ENCODE measurements at places on chromosomes 3 and 15. TPM values are rescaled to one million over a fixed set of nuclear protein-coding genes. Genes with fewer than 3 reads are reported as not detected.

The CLDN1 gene
- 37.8 TPM for total RNA-seq

The MFSD1 gene
- total RNA-seq = 17.8 TPM

The UBXN7 gene
- total RNA-seq = 102 TPM

The MORC1 gene
- total RNA-seq = not detected

The SH2D7 gene
- total RNA-seq = not detected

The CASR gene
- 2.5 TPM for total RNA-seq

The RTP4 gene
- total RNA-seq = not detected

The SUSD5 gene
- total RNA-seq = 1.1 TPM

The BFSP2 gene
- total RNA-seq = not detected

The FBXL2 gene
- total RNA-seq = 20.0 TPM

The TMEM158 gene
- total RNA-seq = 3.8 TPM

The GNAT1 gene
- total RNA-seq = 0.91 TPM

The CCDC54 gene
- total RNA-seq = not detected

The SIDT1 gene
- not detected for total RNA-seq

The MEX3B gene
- 22.4 TPM for total RNA-seq

The CNTN3 gene
- 12.7 TPM for total RNA-seq

The ADGRG7 gene
- 1.4 TPM for total RNA-seq

GRCh38 chr3:102189956-102190723 is 244.7 kb upstream of the ZPLD1 start:
- peaks cover 12% of the 10 kb centered on the region for H3K4me1 ChIP-seq
- no peak for DNase-seq

GRCh38 chr15:57866149-57866736 is 159.7 kb downstream of the POLR2M start:
- peaks cover 5% of the 10 kb centered on the region for H3K4me1 ChIP-seq
- peak; percentile 29 for DNase-seq

- H3K27me3 ChIP-seq = no peaks in the 10 kb centered on the region
- DNase-seq = no peak
- H3K27ac ChIP-seq = peak overlapping the region; percentile 80
- H3K36me3 ChIP-seq = peaks cover 15% of the 10 kb centered on the region
- H3K4me1 ChIP-seq = peaks cover 72% of the 10 kb centered on the region
These were observed 38.9 kb downstream of the FNDC3B start for GRCh38 chr3:172078244-172078643.

- no peak for DNase-seq
- peak overlapping the region; percentile 85 for H3K4me3 ChIP-seq
- H3K27me3 ChIP-seq = no peaks in the 10 kb centered on the region
- H3K27ac ChIP-seq = peak overlapping the region; percentile 98
- H3K4me1 ChIP-seq = peaks cover 37% of the 10 kb centered on the region
These were observed 1.8 kb downstream of the STAG1 start for GRCh38 chr3:136750209-136750896.

DNA sequence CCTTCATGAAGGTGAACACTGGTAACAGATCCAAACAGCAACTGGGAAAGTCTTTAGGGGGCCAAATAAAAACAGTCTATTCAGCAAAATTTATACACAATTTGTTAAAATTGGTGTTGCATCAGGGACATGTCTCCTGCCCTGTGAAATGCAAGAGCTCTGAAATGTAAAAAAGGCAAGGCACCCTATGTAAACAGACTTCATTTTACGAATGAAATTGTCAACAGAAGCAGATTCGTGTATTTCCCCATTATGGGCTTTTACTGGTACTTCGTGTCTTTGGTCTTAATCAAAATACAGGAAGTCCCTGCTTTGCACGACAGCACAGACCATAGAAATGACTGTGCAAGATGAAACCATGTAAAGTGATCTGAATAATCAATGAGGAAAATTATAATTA is 127.3 kb upstream of the THBS1 start:
- H3K27ac ChIP-seq = no peak overlapping the region
- no peaks in the 10 kb centered on the region for H3K27me3 ChIP-seq
- DNase-seq = no peak
- H3K36me3 ChIP-seq = no peaks in the 10 kb centered on the region

DNA sequence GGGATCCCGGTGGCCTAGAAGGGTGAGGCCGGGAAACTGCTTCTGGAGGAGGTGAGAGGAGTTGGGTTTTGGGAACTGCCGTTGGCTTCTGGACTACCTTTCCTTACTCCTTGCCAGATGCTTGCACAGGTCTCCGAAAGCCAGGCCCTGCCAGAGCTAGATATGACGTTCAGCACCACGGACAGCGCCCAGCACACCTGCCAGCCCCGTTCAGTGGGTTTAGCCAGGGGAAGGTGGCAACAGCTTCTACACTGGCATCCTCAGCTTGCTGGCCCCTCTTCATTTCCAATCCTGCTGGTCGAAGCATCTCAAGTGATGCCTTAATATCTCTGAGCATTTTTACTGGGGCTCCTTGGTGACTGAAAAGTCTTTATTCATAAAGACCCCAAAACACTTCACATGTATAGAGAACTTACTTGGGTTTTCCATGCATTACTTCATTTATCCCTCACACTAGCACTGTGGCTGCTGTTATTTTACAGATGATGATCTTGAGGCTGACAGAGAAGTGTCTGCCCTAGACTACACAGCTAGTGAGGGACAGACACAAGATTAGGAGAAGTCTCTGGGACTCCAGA is 21.9 kb downstream of the HCN4 start:
- H3K36me3 ChIP-seq = peaks cover 11% of the 10 kb centered on the region
- H3K4me3 ChIP-seq = no peak overlapping the region
- peak; percentile 81 for DNase-seq
- H3K4me1 ChIP-seq = no peaks in the 10 kb centered on the region
- H3K27me3 ChIP-seq = no peaks in the 10 kb centered on the region

DNA sequence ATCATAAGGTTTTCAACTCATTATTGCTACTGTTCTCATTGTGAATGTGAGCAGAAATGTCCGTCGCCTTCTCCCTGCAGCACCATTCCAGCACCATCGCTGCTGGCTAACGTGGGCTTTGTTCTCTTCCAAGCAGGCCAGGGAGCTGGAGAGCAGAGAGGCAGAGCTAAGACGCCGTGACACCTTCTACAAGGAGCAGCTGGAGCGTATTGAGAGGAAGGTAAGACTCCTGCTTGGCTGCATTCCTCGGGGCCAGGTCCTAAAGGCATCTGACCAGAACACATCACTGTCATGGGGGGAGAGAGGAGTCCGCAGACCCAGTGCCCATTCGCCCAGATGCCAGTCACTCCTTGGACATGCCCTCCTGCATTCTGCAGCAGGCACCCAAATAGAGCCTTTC is 130.4 kb upstream of the PLXNA1 start:
- H3K27ac ChIP-seq = no peak overlapping the region
- H3K4me3 ChIP-seq = no peak overlapping the region
- H3K4me1 ChIP-seq = peaks cover 33% of the 10 kb centered on the region
- no peak for DNase-seq
- H3K36me3 ChIP-seq = peaks cover 2% of the 10 kb centered on the region
- H3K27me3 ChIP-seq = no peaks in the 10 kb centered on the region

GRCh38 chr3:12138044-12138443 is 20.7 kb downstream of the TIMP4 start:
- no peak overlapping the region for H3K4me3 ChIP-seq
- H3K36me3 ChIP-seq = no peaks in the 10 kb centered on the region
- H3K27ac ChIP-seq = no peak overlapping the region
- H3K27me3 ChIP-seq = no peaks in the 10 kb centered on the region
- peaks cover 2% of the 10 kb centered on the region for H3K4me1 ChIP-seq

DNA sequence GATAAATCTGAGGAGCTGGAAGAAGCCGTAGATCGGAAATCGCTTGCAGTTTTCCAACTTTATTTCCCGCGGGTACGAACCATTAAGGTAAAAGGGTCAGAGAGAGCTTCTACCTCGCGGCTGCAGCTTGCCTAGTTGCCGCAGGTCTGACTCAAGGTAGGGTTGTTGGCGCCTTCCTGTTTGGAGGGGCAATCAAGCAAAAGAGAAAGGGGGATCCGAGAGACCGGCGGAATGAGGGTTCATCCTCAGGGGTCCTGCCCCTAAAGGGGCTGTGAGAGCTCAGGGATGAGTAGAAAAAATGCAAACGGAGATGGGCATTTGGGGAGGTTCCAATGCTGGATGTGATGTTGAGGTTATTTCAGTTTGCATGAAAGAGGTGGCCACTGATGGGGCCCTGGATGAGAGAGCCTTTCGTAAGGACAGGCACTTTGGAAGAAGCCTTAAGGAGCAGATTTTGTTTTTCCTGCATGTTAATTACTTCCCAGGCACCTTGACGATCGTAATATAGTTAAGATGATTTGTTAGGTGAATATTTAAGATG is 265.4 kb downstream of the CGGBP1 start:
- peaks cover 5% of the 10 kb centered on the region for H3K4me1 ChIP-seq
- H3K27ac ChIP-seq = no peak overlapping the region
- H3K4me3 ChIP-seq = peak overlapping the region; percentile 74

DNA sequence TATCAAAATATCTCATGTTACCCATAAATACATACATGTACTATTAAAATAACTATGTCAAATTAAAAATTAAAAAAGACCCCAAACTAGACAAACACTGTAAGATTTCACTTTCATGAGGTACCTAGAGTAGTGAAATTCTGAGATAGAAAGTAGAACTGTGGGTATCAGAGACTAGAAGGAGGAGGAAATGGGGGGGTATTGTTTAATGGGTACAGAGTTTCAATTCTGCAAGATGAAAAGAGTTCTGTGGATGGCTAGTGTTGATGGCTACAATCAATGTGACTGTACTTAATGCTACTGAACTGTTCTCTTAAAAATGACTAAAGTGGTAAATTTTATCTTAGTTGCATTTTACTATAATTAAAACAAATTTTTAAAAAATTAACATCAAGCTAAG is 36.6 kb downstream of the RFX7 start:
- H3K27me3 ChIP-seq = no peaks in the 10 kb centered on the region
- no peak overlapping the region for H3K4me3 ChIP-seq
- no peak overlapping the region for H3K27ac ChIP-seq
- no peak for DNase-seq
- H3K4me1 ChIP-seq = peaks cover 11% of the 10 kb centered on the region

GRCh38 chr15:94610069-94610468 is 378.7 kb downstream of the MCTP2 start:
- H3K27me3 ChIP-seq = peaks cover 16% of the 10 kb centered on the region
- no peaks in the 10 kb centered on the region for H3K4me1 ChIP-seq
- H3K4me3 ChIP-seq = no peak overlapping the region
- no peak for DNase-seq
- no peak overlapping the region for H3K27ac ChIP-seq
- no peaks in the 10 kb centered on the region for H3K36me3 ChIP-seq

- no peaks in the 10 kb centered on the region for H3K36me3 ChIP-seq
- peaks cover 13% of the 10 kb centered on the region for H3K4me1 ChIP-seq
- H3K4me3 ChIP-seq = no peak overlapping the region
- DNase-seq = no peak
- H3K27me3 ChIP-seq = peaks cover 22% of the 10 kb centered on the region
These were observed 71.7 kb upstream of the ABHD2 start for GRCh38 chr15:89016549-89017041.

- H3K4me1 ChIP-seq = no peaks in the 10 kb centered on the region
- no peaks in the 10 kb centered on the region for H3K27me3 ChIP-seq
- DNase-seq = no peak
- no peak overlapping the region for H3K27ac ChIP-seq
- H3K4me3 ChIP-seq = no peak overlapping the region
- H3K36me3 ChIP-seq = no peaks in the 10 kb centered on the region
These were observed 127.6 kb upstream of the ACP3 start for GRCh38 chr3:132189601-132190000.

GRCh38 chr3:172676196-172676922 is 34.5 kb downstream of the NCEH1 start:
- no peaks in the 10 kb centered on the region for H3K4me1 ChIP-seq
- no peak overlapping the region for H3K27ac ChIP-seq
- no peaks in the 10 kb centered on the region for H3K27me3 ChIP-seq
- no peak for DNase-seq
- no peak overlapping the region for H3K4me3 ChIP-seq

DNA sequence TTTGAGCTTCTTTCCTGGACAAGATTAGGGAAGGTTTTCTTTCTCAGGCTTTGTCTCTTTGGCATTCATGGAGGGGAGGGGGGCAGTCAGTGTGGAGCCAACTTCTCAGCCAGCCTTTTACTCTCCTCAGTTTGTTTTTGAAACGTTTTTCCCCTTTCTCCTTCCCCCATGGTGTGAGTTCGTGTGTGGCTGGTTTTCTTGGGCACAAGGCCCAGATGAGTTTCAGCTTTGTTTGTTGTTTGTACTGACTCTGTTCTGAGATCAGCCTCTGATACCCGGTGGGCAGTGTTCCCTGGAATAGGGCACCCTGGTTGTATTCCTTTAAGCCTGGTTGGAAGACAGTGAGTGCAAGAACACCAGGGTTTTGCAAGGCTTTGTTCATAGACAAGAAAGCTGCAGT is 168.2 kb upstream of the RARB start:
- peaks cover 5% of the 10 kb centered on the region for H3K27me3 ChIP-seq
- no peak overlapping the region for H3K27ac ChIP-seq
- no peak for DNase-seq
- no peaks in the 10 kb centered on the region for H3K4me1 ChIP-seq
- no peaks in the 10 kb centered on the region for H3K36me3 ChIP-seq
- H3K4me3 ChIP-seq = no peak overlapping the region

DNA sequence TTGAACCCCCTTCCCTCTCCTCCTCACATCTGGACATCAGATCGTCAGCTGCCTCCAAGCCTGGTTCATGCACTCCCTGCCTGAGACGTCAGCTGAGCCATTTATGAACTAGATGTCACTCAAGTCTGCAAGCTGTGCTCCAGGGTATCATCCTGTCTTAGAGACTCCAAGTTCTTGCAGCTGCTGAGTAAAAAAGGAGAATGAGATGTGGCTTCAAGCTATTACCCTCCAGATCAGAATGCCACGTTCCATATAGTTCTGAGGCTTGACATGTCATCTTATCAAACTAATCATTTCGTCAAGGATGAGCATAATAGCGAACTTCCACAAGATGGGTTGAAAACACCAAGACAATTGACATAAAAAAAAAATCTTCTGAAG is 766.3 kb downstream of the TBL1XR1 start:
- no peak overlapping the region for H3K4me3 ChIP-seq
- H3K27ac ChIP-seq = no peak overlapping the region
- no peaks in the 10 kb centered on the region for H3K27me3 ChIP-seq
- H3K4me1 ChIP-seq = peaks cover 14% of the 10 kb centered on the region

- H3K4me1 ChIP-seq = peaks cover 14% of the 10 kb centered on the region
- peaks cover 5% of the 10 kb centered on the region for H3K27me3 ChIP-seq
- H3K27ac ChIP-seq = no peak overlapping the region
These were observed 4.1 kb upstream of the TYRO3 start for GRCh38 chr15:41554915-41555314.

DNA sequence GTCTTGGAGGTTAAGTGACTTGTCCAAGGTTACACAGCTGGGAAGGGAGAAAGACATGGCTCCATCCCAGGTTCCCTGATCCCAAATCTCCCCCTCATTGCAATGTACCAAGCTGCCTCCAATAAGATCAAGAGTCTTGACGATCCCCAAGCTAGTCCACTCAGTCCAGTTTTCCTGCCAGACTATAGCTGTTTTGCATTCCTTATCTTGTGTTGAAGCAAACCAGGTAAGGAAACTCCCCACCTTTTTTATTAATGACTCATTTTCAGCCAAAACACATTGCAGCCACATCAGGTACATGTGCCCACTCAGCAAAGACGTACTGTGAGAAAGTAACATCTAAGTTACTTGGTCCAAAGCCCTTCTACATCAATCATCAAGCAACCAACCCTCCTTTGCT is 41.9 kb downstream of the LIPC start:
- no peak overlapping the region for H3K27ac ChIP-seq
- H3K27me3 ChIP-seq = peaks cover 9% of the 10 kb centered on the region
- DNase-seq = no peak

Data from progenitor cell of endocrine pancreas (in vitro differentiated cells).